ENCODE measurements at places on chromosomes 12 and 14.

DNA sequence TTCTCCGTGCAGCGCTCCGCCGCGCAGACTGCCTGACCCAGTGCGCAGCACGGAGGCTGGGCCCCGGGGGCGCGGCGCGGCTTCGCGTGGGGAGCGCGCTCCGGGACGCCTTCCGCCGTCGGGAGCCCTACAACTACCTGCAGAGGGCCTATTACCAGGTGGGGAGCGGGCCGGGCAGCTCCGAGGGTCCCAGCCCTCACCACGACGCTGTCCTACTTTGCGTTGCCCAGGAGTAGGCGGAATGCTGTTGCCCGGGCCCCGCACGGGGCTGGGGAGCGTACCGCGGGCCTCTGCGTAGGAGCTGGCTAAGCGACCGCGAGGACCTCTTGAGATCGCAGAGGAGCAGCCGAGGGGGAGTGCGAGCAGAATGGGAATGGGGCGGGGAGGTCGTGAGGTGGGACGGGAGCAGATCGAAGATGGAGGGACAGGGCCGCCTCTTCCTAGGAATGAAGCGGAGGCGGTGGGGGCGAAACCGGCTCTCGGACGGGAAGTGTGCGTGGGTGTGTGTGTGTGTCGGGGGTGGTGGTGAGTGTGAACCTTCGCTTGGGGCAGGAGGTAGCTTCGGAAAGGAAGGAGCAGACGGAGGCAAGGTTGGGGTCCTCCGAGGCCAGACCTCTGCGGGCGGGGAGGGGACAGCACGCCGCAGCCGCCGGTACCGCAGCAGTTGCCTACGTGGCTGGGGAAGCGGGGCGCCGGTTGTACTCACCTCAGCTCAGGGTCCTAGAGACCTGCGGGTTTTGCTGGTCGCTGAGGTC lies 751 bp downstream of the P3H3 start:
- DNase-seq: no peak

- no peak for DNase-seq
These were observed at the start of gene NYNRIN for GRCh38 chr14:24398653-24399446. Gene NYNRIN, plus strand, starts transcription at chr14:24399003. Its CDS starts 244 bp downstream, at chr14:24399247.

- no peak for DNase-seq
These were observed 5.3 kb upstream of the RBM19 start for GRCh38 chr12:113971392-113971791.

GRCh38 chr12:101186291-101186690 lies 23.7 kb downstream of the SLC5A8 start:
- DNase-seq: no peak

DNA sequence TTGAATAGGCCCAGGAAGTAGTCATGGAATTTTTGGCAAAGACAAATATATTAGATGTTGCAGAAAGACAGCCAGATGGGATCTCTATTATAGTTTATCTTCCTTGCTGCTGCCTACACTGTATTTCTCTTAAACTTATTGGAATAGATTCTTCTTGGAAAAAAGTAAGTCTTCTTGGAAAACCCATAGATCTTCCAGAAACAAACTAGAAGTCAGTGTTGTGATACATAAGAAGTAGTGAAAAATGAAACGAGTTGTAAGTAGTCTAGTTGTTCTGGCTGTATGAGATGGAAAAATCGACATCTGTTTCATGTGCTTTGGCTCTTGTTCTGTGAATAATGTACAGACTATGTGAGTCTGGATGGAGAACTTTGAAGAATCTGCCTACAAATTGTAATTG lies 29.0 kb downstream of the GLIPR1L2 start:
- DNase-seq: no peak

- DNase-seq: no peak
These were observed 9.4 kb upstream of the TEX22 start for GRCh38 chr14:105388976-105389375.

GRCh38 chr12:100795174-100795799 lies 711 bp downstream of the ANO4 start:
- no peak for DNase-seq

DNA sequence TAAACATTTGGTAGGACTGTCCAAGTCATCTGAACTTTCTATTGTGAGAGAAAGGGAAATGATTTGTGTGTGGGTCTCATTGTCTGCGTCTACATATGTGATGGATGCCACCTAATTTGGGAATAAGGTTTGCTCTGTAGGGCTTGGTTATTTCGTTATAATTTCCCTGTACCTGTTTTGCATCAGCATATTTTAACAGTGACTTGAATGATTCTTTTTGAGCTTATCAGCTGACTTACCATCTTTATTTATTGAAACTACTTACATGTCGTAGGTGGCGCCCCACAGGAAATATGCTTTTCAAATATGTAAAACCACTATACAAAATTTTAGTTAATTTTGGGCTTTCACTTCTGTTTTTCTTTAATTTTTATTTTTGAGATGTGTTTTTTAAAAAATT lies 56.5 kb upstream of the BCAT1 start:
- no peak for DNase-seq

DNA sequence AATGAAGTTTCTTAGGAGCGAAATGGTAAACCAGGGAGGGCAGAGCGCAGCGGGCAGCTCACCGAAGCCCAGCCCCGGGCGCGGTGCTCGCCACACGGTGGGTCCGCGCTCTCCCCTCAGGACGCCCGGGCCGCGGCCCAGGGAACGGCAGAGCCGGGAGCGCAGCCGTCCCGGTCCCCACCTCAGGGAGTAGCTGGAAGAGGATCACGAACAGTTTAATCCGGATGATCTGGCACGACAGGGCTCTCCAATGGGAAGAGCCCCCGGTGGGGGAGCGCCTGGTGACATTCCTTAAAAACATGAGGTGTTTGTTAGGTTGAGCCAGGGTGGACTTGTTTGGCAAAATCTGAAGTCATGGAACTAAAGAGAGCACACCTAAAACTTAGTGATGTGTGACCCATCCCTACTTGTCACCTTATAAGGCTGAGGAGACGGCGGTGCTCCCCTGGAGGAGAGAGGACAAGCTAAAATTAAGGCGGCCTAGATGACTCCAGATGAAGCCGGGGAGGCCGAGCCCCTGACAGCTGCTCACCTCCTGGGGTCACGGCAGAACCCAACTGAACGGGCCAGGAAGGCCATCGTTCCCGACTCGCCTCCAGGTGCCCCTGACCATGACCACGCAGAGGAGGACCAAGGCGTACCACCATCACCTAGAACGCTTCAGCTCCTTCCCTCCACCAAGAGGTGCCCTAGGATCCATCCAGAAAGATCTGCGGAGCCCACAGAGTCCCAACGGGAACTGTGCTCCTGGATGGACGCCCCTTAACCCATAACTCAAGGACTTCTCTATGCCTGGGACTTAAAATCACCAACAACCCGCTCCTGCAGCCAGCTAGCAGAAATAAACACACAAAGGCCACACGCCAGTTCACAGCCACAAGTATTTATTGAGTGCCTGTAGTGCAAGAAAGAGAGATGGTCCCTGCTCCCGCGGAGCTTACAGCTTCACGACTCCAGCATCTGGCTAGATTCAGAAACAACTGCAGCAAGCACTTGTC lies 866 bp upstream of the PITPNM2 start:
- no peak for DNase-seq

GRCh38 chr12:91100906-91101305 lies 10.4 kb downstream of the LUM start:
- DNase-seq: no peak

DNA sequence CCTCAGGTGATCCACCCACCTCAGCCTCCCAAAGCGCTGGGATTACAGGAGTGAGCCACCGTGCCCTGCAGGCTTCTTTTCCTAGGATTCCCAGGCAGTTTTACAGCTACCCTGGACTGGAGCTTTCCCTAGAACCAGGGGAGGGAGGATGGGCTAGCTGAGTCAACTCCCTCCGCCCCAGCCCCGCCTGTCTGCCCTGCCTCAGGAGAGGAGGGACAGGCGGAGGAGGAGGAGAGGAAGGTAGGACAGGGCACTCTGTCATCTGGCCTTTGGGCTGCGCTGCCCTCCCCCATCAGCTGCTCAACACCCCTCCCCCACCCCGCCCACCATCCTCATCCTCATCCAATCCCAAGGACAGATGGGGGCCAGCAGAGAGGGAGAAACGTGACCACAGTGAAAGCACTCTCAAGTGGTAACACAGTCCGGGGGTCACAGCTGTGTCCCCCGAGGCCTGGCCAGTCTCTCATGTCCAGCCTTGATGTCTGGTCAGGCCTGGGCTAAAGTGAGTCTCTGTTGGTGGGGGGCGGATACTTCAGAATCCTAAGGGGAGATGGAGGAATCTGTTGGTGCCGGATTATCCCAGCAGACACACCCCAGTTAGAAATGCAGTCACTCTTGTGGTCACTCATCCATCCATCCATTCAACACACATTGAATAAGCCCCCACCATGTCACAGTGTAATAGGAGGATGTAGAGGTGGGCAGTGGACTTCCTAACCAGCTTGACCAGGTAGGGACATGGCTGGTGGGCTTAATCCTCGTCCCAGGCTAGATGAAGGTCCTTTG lies 12.3 kb downstream of the FIGNL2 start:
- DNase-seq: no peak

DNA sequence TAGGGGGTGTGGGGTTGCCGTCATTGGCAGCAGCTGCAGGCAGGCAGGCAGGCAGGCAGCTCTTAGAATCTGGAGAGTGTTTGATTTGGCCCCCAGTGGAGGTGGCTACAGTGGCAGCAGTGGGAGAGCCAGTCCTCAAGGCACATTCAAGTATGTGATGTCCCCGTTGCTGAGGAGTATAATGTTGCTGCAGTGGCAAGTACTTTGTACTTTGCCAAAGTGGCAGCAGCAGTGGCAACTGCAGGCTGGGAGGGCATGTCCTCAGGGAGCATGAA lies 147.1 kb downstream of the PAPOLA start:
- no peak for DNase-seq

- no peak for DNase-seq
These were observed 189.5 kb downstream of the KCNC2 start for GRCh38 chr12:75020068-75020557.

DNA sequence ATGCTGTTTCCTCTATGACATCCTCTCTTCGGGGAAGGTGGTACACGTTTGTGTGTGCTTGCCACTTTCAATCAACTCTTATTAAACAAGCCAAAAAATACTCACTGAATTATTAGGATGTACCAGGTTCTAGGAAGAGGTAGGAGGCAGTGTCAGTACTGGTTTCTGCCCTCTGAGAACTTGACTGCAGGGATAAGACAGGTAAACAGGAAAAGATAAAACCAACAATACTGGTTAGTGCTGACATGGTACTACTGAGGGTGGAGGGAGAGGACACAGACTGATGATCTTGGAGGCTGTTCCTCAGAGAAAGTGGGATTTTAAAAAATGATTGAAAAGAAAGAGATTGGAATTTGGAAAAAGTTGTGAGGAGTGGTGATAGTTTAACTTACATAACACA lies 295.2 kb upstream of the PWP1 start:
- DNase-seq: no peak

GRCh38 chr14:69574263-69574953 lies at the start of gene CCDC177:
Gene CCDC177, minus strand, starts transcription at chr14:69574871. Its CDS starts 1,249 bp downstream, at chr14:69573622.
- no peak for DNase-seq

DNA sequence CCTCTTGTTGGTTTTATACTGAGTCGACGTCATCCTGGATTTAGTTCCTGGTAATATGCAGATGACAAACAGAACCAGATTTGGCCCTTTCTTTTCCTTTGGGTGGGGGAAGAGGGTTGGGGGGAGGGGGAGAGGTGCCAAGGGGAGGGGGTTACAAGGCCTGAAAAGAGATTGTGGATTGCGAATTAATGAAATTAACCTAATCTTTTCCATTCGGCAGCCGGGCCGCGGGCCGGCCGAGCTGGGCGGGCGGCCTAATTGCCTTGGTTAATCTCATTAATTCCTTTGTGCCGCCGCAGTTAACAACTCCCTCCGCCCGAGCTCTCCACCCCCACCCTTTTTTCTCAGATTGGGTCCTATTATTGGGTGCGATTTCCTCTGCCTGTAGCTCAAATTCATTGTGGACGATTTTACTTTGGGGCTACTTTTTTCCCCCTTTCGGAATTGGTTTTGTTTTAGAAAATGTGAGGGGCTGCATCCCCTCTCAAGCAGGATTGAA lies 387 bp upstream of the GSC start:
- DNase-seq: no peak

DNA sequence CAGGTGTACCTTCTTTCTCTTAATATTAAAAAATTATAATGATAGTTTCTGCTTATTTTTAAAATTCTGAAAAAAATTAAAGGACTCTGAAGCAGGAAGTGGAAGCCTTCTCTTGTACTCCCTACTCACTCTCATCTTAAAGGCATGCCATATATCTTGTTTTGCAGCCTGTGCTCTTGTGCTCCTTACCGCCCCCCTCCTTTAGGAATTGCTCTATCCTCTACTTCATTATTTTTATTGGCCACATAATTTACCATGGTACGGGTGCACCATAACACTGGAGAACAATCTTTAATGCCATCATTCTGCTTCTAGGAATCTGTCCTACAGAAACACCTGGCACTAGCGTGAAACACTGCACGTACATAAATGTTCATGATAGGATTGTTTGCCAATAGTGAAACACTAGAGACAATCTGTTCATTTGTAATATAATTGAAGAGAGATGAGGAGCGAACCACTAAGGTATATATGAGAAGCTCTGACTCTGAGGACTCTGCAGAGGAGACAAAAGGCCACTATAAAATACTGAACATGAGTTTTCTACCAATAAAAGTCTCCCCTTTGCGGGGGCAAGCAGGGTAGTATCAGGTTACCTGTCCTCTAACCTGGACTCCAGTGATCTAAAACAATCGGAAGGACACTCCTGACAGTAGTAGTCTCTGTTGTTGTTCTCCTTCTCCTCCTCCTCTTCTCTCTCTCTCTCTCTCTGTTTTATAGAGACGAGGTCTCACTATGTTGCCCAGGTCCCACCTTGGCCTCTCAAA lies 6.3 kb upstream of the NYNRIN start:
- DNase-seq: no peak

GRCh38 chr14:100640471-100641273 lies 53.5 kb upstream of the BEGAIN start:
- DNase-seq: no peak

- no peak for DNase-seq
These were observed 16.7 kb downstream of the HRK start for GRCh38 chr12:116864371-116865160.

DNA sequence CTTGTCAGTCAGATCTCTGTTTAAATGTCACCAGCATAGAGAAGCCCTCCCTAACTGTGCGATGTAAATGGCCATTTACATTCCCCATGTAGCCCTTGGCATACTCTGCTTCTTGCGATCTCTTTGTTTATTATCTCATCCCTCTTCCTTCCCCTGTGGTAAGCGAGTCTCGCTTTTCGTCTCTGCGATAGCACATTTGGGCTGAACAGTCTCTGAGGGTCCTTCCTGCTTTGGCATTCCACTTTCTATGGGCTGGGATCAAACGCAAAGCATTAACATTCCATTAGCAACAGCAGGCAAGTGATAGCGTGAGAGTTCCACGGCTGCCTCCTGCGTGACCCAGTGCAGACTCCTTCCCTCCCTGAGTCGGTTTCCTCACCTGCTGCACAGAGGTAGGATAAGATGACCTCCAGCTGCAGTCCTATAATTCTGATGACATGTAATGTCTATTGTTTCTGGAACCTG lies 61.4 kb upstream of the TUNAR start:
- no peak for DNase-seq

DNA sequence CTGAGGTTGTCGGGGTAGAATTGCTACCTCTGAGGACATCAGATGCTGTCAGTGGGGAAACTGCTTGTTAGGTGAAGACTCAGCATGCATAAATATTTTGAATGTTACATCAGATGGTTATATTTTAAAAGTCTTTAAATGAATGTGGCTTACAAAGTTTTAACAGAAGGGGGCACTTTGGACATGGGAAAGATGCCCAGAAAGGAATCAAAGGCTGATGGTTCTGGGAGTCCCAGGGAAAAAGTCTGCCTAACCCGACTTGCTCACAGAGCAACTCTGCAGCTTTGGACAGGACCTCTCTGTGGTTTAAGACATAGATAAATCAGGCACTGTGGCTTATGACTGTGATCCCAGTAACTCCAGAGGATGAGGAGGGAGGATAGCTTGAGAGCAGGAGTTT lies 474.9 kb downstream of the ATP23 start:
- DNase-seq: no peak
